Activated T-cell treated with anti-CD3 and anti-CD28 coated beads for 4 hours (primary cell): ENCODE measurements at places on chromosomes 16 and 17.
A peak's percentile ranks its signal among the peaks of the same experiment; 100 is the strongest.

DNA sequence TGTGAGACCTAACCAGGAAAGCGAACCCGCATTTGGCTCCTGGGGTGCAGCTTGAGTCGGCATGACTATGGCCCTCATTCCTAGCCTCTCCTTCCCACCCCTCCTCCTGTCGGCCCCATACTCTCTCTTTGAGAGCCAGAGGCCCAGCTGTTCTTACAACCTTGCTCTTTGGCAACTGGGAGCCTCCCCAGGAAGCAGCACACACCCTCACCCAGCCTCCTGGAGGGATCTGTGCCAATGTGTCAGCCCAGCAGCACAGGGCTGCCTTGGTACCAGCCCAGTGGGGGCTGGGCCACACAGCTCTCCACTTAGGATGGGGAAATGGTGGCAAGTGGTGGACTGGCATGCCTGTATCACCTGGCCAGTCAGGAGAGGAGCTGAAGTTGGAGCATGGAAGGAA, 70.3 kb upstream of the LGALS9 start:
- DNase-seq = no peak

DNA sequence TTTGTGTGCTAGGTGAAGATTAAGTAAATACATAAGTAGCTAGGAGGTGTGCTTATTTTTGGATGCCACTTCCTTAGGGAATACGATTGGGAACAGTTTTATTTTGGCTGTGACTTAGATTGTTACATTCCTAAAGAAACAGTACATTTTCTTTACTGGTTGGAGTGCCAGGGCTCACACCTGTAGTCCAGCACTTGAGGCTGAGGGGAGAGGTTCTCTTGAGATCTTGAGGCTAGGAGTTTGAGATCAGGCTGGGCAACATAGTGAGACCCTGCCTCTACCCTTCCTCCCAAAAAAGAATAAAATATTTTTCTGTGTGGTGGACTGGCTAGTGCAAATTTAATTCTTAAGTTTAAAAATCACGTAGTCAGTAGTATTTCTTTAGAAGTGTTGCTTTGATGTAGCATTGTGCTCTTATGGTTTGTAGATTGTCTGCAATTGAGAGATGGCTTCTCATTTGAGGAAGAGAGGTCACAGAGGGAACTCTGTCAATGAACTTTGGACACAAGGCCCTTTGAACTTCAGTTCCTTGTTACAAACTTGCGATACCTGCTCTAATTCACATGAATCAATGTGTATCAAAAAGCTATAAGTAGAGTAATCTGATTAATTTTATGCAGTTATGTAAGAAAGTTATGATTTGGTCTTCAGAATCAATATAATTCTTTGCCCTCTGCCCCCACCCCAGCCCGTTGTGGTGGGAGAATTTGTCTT, 7.1 kb downstream of the HAPSTR1 start:
- no peak for DNase-seq

- no peak for DNase-seq
Measured at GRCh38 chr17:21677911-21678310, 14.4 kb upstream of the KCNJ18 start.

DNA sequence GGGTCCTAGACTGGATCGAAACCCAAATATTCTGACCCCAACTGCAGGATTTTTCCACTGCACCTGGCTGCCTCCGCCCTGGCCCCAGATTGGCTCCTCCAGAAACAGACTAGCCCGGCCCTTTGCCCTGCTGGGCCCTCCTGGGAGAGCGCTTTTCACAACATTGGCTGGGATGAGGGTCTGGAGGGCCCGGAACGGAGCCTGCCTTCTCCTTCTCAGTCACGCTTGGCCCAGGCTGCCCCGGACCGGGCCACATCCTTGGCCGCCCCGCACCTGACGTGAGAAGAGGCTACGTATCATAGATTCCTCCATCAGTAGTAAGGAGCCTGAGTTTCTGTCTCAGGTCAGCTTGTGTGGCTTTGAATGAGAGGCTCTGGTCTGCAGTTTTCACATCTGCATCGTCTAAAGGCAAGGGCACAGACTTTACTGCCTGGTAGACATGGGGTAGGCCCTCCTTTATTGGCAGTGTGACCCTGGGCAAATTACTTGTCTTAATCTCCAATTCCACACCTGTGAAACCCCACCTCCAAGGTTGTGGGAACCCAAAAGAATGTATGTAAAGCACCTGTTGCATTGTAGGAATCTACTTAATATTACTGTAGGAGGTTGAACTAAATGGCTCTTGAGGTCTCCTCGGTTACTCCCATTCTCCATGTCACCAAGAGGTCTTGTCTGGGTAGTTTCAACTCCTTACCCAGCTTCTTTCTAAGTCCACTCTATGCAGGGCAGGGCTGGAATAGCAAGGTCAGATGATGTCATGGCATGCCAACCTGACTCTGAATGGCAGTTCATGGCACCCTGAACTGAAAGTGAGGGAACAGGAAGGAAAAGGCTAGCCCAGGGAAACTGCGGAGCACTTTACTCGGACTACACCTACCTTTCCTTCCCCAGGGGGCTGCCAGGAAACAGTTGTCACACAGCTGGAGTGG, 661 bp downstream of the LRRC3C start:
- DNase-seq = no peak

GRCh38 chr16:88633684-88634140, 4.7 kb upstream of the IL17C start:
- DNase-seq = peak; percentile 35

DNA sequence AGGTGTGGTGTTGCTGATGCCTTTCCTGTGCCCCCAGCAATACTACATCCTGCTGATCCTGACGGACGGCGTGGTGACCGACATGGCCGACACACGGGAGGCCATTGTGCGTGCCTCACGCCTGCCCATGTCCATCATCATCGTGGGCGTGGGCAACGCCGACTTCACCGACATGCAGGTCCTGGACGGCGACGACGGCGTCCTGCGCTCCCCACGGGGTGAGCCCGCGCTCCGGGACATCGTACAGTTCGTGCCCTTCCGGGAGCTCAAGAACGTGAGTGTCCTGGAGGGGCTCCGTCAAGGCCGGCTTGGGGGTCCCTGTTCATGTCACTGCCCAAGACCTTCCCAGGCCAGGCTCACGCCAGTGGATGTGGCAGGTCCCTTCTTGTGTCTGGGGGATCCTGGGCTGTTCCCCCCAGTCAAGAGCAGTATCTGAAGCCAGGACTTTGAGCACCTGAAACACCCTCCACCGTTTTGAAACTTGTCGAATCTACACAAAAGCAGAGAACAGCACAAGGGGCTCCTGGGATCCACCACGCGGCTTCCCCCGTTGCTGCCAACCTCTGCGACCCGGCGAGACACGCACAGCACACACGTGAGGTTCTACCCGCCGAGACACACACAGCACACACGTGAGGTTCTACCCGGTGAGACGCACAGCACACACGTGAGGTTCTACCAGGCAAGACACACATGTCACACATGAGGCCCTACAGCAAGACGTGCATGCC, 17.9 kb upstream of the DPEP1 start:
- DNase-seq = no peak

GRCh38 chr17:17681744-17682292, 560 bp downstream of the RAI1 start:
- peak; percentile 30 for DNase-seq

GRCh38 chr17:20721171-20721570, 141.6 kb downstream of the CDRT15L2 start:
- no peak for DNase-seq

- no peak for DNase-seq
Measured at GRCh38 chr17:73929860-73930430, 273.5 kb upstream of the RPL38 start.

GRCh38 chr16:4702466-4702808, 9.1 kb downstream of the NUDT16L1 start:
- no peak for DNase-seq

DNA sequence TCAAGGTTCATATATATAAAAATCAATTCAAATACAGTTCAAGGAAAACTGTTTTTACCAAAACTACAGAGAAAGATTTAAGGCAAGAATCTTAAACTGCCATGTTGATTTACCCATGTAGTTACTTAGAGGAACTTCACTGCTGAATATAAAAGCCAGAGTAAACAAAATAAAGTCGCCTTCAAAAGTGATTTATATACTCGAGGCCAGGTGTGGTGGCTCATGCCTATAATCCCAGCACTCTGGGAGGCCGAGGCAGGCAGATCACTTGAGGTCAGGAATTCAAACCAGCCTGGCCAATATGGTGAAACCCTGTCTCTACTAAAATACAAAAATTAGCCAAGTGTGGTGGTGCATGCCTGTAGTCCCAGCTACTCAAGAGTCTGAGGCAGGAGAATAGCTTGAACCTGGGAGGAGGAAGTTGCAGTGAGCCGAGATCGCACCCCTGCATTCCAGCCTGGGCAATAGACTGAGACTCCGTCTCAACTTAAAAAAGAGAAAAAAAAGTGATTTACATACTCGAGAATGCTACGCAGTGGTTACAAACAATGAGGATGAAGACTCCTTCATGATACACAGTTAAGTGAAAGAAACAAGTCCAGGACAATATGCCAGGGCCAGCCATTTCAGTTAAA, 54.1 kb upstream of the CNEP1R1 start:
- DNase-seq = no peak

- no peak for DNase-seq
Measured at GRCh38 chr17:7560172-7561027, 1.3 kb upstream of the SENP3 start.

- no peak for DNase-seq
Measured at GRCh38 chr17:50238601-50239280, 35.5 kb upstream of the TMEM92 start.

DNA sequence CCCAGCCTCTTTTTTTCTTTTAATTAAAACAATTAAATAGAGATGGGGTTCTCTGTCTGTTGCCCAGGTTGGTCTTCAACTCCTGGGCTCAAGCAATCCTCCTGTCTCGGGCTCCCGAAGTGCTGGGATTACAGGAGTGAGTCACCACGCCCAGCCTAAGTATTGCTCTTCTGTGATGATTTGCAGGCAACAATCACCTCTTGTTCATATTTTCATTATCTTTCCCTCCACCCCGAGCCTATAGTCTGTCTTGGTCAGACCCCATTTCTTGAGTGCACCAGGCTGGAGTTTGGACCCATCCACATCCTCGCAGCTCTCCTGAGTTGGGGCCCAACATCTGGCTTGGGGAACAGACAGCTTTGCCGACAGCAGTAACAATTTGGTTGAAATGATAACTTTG, 4.3 kb upstream of the SPN start:
- DNase-seq = no peak

DNA sequence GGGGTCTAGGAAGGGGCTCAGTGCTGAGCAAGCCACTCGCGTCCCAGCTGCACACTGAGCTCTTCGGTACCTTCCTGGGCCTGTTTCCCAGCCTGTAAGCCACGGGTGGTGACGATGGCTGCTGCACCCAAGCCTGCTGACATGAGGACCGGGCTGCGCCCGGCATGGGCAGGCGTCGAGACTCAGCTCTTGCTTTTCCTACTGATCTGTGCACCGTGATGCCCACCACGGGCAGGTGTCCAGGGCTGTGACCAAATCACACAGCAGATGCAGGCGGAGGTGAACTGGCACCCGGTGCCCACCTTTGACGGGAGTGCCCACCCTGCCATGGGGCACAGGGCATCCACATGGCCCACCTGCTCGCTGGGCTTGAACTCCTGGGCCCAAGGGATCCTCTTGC, 17.9 kb downstream of the CCDC57 start:
- DNase-seq = no peak

DNA sequence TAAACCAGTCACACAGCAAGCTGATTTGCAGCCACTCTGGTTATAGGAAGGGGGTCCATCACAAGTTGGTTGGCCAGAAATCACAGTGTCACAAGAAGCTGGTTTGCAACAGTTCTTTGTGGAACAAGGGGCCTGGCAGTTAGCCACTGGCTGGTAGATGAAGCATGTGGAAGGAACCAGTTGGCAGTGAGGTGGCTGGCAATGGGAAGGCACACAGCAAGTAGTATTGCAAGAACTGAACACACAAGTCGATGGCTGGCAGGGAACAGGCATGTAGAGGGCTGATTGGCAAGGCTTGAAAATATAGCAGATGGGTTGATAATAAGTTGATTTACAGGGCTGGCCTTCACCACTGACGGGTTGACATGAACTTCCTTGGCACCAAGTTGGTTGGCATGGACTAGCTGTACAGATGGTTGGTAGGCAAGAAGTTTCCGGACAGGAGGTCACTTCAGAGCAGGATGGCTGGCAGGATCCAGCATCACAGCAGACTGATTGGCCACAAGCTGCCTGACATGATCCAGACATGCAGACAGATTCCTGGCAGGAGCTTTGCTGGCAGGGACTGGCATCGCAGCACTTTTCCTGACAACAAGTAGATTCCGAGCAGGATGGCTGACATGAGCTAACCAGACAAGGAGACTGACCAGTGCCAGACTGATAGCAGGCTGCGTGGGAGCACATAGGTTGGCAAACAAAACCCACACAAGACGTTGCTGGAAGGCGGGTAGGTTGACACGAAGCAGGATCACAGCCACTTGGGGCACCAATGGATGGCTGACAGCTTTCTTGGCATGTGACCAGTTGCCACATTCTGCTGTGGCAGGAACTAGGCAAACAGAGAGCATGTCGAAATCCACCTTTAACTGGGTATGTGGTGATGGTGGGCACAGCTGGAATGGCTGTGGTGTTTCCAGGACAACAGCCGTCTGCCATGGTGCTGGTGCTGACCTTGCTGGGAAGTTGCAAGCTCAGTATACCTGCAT, at the start of gene KRTAP29-1:
KRTAP29-1 (minus strand) TSS at position 936 of the 986 bp plus-strand sequence; CDS start at position 936, 0 bp downstream.
- no peak for DNase-seq

- DNase-seq = no peak
Measured at GRCh38 chr17:69561462-69561861, 147.0 kb downstream of the MAP2K6 start.

DNA sequence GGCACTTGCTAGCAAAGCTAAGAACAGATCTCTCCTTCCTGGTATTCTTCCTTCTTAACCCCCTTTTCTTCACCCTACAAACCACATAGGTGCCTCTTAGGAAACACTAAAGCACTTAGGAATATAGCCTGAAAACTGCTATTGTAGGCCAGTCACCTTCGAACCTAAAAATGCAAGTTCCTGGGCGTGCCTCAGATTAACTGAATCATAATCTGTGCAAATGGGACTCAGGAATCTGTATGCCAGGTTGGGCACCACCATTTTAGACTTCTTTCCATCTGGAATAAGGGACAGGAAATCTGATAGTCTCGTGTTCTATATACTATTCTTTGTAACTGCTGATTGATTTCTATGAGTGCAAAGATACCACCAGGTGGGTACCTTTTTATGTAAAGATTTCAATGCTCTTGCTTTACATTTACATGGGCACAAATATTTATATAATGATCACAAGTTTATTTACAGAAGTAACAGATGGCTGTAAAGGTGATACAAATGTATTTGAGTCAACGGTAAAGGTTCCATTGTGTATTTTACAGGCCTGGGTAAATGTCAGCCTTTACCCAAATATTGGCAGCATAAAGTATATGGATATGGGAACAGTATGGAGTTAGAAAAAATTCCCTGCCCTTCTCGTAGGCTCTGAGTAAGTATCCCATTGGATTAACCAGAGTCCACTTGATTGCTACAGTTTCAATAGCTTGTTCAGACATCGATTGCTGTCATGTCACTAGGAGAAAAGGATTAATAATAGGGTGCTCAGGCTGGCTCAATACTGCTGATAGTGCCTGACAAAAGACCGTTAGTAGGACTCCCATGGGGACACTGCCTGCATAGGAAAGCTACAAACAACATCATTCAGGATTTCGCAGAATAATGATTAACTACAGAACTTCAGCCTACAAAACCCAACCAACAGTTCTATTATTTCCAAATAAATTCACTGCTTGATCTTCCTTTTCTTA, 124.7 kb downstream of the SNX11 start:
- DNase-seq = no peak

- no peak for DNase-seq
Measured at GRCh38 chr17:2580151-2580550, 13.3 kb upstream of the PAFAH1B1 start.
